ENCODE measurements at places on chromosomes 5 and 9.

DNA sequence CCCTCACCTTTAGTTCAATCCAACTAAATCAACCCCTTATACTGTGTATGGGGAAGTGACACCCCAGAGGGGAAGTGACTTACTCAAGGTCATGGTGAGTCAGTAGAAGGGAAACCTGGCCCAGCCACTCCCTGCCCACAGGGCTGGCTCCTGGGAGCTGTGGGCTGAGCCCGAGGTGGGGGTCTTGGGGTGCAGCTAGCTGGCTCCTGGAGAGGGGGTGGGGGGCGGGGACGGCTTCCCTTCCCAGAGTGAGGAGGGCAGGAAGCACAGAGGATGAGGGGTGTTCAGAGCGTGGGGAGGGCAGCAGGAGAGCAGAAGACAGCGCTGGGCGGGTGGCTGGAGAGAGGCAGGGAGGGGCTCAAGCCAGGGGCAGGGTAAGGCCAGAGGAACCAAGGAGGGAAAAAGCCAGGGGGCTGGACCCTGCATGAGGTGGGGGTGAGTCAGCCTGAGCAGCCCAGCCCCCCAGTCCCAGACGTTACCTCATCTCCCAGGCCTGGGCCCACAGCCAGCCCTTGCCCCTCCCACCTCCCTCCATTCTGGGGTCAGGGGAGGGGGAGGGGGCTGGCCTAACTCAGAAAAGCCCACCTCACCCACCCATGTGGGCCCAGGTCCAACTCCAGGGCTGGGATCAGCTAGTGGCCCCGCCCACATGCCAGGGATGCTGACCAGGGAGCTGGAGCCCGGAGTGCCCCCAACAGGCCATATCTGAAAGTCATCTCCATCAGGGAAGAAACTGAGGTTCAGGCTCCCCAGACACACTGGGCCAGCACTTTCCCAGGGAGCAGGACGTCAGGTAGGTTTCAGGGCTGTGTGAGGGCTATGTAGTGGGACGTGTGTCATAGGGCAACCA lies 2.8 kb downstream of the PDLIM7 start:
- no peak for DNase-seq

DNA sequence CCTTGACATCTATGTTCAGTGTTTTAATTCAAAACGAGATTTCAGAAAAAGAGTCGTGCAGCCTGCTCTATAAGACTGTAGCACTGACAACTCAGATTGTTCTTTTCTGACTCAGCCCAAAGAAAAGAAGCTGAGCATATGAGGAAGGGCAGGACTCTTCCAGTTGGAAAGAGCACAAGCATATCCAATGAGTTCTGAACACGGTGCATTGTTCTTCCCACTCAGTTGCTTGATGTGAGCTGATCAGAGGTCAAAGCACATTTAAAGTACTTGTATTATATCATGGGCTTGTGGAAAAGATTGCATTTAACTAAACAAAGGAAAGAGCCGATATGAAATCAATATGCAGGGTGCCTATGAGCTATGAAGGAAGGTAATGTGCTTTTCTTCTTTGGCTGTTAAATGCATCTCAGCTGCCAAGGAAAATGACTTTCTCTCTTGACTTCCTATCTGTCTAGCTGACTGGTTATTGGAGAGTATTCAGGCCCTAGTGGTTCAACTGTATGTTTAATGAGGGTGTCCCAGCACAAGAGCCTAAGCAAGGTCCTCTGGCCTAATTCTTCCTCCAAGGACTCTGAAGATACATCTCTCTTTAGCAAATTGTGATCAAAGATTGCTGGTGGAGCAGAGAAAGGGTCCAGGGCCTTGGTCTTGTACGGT lies 226.6 kb upstream of the PPP1R2B start:
- no peak for DNase-seq

DNA sequence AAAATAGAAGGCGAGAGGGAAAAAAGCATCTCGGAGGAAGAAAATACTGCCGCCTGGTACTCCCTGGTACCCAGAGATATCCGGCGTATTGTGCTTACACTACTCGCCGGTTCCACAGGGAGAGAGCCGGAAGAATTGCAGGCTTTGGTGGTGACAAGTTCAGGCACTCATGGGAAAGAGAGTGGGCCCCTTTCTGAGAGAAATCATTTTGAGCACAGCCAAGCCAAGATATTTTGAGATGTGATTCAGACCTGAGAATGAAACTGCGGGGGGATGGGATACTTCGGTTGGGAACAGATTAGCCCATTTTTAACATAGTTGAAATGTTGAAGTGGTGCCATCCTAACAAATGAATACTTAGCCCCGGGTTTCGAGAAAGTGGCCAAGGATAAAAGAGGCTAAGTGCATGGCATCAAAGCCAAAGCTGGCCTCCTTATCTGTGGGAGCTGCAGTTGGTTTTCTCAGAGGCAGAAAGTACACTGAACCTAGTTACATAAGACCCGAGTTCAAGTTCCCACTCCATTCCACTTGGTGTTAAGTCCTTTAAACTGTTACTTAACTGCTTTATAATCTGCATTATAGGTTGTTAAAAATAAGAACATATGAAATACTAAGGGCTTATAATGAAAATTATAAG lies 62.7 kb downstream of the SLC1A3 start:
- no peak for DNase-seq

DNA sequence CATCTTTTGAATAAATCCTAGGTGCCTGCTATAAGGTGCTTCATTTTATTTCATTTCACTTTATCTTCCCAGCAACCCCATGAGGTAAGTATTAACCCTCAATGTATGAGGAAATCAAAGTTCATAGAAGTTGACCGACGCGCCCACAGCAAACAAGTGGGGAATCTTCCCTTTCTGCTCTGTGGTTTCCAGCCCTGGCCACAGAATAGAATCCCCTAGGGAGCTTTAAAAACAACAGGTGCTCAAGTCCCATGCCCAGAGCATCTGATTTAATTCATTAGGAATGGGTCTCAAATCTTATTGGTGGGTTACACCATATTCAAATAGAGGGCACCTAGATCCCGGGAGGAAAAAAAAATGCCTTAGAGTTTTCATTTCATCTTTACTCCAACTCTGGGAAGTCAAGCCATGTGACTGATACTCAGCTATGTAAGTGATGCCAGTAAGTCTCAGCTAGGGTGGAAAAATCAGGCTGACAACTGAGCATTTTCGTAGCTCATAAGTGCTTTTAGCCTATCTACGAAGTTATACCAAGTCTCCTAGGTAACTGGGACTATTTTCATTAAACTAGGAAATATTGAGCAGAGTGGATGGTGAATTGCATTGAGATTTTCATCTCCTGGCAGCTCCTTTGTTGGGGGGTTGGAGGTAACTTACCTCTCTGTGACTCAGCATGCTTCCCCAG lies 353.4 kb upstream of the SLC30A5 start:
- no peak for DNase-seq

DNA sequence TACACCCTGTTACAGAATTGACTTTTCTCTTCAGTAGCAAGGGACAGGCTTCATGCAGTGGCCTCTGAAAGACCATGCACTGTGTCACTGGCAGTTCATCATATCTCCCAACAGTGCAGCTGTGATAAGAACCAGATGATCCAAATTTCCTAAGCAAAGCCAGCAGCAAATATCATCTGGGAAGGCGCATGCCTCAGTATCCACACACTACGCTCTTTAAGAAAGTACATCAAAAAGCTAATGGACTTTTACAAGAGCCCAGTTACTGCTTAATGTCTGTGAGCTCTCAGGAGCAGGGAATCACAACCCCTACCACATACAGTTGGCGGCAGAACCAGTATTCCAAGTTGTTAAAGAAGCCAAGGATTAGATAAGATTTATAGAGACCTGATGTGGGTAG lies 25.1 kb downstream of the ADAMTSL1 start:
- DNase-seq: no peak

DNA sequence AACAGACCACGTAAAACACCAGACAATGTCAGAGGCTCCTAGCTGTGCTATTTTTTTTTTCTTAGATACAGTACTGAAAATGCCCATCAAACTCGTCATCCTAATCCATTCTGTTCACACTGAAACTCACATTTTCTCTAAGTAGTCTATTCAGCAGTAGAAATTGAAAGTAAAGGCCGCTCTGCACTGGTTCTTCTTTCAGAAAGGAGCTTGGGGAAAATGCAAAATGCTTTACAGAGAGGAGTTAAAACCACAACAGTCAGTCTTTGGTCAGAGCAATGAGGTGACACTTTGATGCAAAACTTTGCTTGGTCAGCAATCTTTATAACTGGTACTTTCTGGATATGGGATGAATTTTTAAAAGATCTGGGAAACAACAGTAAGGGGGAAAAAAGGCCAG lies 43.8 kb upstream of the SUSD1 start:
- DNase-seq: peak; percentile 3

DNA sequence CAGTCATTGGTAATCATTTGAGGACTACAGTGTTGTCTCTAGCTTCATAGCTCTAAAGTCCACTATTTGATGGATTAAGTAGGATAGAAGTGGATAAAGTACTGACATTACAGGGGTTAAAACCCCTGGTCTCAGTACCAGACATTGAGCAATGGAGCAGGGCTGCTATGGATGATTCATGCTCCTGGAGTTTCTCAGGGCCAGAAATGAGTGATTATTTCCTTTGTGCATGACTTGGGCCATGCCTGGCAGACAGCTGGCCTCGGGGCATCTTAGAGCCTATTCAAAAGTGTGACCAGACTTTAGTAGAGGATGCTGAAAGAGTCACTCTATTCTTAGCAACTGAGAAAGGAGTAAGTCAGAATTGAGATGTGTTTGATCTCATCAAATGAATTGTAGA lies 350.7 kb upstream of the TLE4 start:
- DNase-seq: no peak

DNA sequence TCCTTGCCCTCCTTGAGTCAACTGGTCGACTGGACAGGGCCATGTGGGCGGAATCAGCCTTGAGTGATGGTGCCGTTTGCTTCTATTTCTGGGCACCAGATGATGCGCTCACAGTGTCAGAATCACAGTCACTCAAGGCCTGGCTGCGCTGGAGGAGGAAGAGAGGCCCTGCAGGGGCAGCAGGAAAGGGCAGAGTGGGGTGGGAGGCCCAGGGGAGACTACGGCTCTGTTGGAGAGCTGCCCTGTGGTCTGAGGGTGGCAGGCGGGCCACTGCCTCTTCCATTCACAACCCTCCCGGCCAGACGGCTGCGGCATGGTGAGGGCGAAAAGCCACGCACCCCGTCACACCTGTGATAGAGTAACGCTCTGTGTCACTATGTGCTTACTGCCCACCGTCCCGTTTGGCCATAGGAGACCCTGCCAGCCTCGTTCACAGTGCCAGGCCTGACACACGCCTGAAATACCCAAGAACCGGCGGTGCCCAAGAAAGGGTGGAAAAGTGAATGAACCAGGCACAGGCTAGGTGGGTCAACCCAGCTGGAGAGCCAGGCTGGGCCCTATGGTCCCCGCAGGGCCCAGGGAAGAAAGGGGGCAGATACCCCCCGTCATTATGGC lies 9.9 kb downstream of the PLPP7 start:
- DNase-seq: no peak

GRCh38 chr5:73944581-73944980 lies 318.6 kb downstream of the ARHGEF28 start:
- DNase-seq: no peak

- no peak for DNase-seq
Observed at GRCh38 chr5:27748847-27749246, 710.5 kb upstream of the CDH9 start.

DNA sequence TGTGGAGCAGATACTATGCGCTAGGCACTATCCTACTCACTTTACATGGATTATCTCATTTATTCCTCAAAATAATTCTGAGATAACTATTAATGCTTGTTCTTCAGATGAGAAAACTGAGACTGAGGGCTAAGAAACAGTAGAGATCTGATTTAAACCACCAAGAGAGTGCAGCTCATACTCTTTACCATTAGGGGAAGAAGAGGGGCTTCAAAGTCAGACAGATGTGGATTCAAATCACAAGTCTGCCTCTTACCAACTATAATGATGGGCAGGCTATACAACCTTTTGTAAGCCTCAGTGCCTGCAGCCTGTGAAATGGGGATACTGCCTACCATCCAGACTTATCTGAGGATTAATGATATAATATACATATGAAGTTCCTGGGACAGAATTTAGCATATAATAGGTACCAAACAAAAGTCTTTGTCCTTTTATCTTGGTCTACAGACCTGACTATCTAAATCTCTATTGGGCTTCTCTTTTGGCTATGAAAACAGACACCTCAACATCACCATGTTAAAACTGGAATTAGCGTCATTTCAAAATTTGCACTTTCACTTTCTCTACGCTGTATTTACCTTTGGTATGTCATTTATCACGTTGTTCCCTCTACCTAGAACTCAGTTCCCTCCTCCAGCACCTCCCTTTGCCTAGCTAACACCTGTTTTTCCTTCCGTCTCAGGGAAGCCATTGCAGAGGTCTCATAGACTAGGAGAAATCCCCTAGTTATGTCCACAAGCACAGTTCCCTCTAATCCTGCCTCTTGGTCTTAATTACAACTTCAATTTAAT lies 13.8 kb upstream of the TMEM267 start:
- DNase-seq: no peak

GRCh38 chr5:143350751-143351602 lies 52.5 kb downstream of the NR3C1 start:
- DNase-seq: no peak

GRCh38 chr9:115207003-115207836 lies 89.3 kb upstream of the TNC start:
- DNase-seq: no peak

DNA sequence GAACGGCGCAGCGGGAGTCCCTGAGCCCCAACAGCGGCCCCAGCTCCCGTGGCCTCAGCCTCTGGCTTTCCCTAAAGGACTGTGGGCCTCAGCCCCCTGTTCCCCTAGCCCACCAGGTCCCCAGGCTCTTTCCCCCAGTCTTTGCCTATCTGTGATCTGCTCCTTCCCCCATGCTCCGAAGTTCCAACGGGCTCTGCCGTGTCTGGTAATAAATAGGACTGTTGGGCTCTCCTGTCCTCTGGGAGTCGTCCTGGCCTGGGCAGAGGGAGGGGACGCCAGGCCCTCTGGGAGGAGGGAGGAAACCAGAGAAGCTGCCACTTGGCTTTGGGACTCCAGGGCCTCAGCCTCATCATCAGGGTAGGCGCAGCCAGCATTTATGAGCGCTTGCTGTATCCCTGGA lies 28.1 kb downstream of the ADGRD2 start:
- DNase-seq: no peak

GRCh38 chr5:176750144-176750543 lies 60.2 kb upstream of the UNC5A start:
- DNase-seq: no peak

DNA sequence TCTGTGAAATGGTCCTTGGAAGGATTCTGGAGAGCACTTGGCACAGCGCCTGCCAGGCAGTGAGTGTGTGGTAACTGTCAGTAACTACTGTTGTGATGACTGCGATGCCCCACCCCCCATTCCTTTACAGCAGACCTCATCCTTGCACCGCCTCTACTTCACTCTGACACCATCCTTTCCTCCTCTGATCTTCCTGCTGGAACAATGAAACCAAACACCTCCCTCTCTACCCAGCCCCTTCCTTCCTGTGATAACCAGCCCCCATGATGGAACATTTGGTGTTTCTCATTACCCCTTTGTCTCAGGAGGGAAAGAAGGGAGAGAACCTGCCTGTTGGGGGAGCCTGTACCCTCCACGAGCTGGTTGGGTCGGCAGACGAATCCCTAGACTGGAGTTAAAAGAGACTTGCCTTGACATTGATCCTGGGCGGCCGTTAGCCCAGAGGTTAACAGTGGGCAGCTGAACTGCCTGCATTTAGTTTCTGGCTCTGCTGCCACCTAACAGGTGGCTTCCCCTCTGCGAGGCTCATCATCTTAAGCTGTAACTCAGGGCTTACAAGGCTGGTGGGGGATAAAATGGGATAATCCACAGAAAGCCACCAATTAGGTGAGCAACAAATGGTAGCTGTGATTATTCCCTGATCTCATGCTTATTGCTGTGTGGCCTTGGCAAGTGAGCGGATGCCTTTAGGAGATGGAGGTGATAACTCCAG lies 34.2 kb upstream of the GRPEL2 start:
- no peak for DNase-seq

Measured in activated CD4-positive, alpha-beta T cell treated with anti-CD3 and anti-CD28 coated beads, Interleukin-2, amount 50 U/mL, for 24 hours (primary cell).